ENCODE measurements at places on chromosomes 7 and 10.
A peak's percentile ranks its signal among the peaks of the same experiment; 100 is the strongest.

DNA sequence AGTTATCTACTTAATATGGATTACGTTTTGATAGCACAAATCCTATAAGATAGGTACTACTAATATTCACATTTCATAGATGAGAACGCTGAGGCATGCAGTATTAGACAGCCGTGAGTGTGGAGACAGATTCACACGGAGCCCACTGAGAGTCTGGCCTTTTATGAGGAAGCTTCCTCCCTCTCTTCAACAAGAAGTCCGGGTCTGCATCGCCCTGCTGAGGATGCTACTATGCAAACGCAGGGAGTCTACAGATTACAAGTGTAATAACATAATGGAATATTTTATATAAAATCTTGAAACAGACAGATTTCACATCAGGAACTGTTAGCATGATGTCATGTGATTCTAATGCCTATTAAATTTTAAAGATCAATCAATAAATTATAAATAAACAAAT is 255.9 kb upstream of the GLI3 start:
- no peak for DNase-seq

DNA sequence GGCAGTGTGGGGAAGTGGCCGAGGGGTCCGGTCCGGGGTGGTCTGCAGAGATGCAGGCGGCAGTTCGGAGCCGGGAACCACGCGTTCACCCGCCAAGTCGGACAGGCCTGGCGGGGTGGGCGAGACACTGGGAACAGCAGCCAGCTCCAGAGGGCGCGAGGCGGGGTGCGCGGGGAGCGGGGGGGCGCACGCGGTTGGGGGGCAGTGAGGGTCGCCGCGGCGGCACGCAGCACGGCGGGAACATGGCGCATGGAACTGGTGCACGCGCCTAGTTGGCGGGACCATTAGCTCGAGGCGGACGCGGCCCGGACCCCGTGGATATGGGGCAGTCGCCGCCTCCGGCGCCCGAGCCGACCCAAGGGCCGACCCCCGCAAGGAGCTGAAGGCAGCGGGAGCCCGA is 635.9 kb downstream of the ZNF37A start:
- no peak for DNase-seq

- no peak for DNase-seq
These were observed 47.8 kb downstream of the IKZF1 start for GRCh38 chr7:50352282-50352681.

- DNase-seq: no peak
These were observed 175.7 kb upstream of the INHBA start for GRCh38 chr7:41878309-41879295.

- no peak for DNase-seq
These were observed 485.8 kb upstream of the MGMT start for GRCh38 chr10:128981251-128981650.

GRCh38 chr10:34885898-34886297 is 70.8 kb upstream of the PARD3 start:
- DNase-seq: no peak

GRCh38 chr7:113207441-113207840 is 89.1 kb upstream of the SMIM30 start:
- no peak for DNase-seq

DNA sequence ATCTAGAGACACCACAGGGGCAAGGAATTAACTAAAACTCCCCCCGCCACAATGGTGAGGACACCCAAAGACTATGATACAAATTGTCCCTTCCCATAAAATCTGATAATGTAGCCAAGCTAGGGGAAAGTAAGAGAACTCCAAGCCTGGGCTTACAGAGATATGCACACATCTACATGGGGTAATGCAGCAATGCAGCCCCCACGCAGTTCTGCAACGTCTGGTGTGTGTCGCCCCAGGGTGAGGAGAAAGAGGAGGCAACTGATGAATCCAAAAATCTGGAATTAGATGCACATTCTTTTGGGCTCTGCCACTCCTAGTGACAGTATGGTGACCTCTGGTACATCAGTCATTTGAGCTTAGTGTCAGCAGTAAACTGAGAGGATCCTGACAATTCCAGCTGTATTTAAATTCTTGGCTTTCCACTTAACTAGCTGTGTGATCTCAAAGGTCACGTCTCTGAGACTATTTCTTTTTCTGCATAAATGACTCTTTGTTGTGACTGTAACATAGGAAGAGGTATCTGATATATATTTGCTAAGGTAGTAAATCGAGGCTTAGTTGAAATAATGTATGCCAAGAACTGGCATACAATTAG is 51.5 kb downstream of the PIP4K2A start:
- DNase-seq: no peak

DNA sequence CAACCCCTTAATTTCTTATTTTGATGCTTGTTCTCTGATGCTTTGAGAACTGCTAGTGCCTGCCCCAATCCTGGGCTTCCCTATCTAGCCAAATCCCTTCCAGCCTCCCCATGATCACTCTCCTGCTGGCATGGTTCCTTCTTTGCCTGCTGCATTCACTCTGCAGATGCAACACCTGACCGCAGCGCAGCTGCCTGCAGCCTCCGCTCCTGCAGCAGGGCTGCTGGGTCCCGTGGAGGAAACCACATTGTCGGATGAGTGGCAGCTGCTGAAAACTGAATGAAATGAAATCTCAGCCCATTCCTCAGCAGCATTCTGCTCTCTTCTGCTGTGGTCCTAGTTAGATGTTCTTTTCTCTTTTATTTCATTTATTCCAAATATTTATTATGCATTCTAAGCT is 320.3 kb downstream of the CCDC3 start:
- DNase-seq: no peak

GRCh38 chr10:132306864-132307751 is 642 bp downstream of the STK32C start:
- peak; percentile 25 for DNase-seq

DNA sequence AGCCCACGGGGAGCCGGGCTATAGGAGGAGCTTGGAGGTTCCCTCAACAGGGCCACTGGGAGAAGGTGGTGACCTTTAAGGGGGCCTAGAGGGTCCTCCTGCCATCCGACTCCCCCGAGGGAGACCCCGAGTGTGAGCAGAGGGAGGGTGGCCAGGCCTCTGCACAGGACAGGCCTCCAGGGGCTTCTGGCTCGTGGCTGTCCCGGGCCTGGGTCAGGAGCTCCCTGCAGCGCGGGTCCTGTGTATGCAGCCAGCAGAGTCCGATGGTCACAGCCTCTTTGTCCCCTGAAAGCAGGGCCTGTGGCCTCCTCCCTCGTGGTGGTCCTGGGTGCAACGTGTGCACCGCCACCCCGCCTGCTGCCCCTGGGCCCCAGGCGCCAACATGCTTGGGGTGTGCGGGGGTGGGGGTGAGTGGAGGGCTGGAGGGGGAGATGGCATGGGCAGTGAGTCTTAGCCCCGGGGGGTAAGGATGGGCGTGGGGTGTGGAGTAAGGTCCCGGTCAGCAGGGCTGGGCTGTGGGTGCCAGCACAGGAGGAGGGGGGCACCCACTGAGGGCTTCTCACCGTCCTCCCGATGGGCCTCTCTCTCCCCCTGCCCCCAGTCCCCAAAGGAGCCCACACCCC is 27.1 kb downstream of the UNCX start:
- DNase-seq: no peak

GRCh38 chr7:120181499-120181898 is 91.5 kb upstream of the KCND2 start:
- DNase-seq: no peak

- no peak for DNase-seq
These were observed 108.7 kb downstream of the PHTF2 start for GRCh38 chr7:77907281-77907680.

DNA sequence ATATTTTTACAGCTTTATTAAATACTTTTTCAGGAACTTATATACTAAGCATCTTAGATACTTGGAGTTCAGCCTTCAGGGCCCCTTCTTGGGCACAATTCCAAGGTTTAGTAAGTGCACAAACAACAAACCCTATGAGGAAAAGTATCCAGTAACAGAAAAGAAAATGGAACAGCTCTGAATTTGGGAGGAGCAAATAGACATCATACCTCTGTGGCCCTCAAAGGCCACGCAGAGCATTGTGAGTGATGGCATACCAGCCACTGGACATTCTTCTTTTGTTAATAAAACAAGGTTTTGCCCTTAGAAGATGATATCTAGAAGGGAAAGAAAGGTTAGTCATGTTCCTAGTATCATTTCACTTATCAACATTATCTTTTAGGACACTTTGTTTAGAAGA is 46.0 kb downstream of the ST7 start:
- DNase-seq: no peak
